Caki2 (cell line): ENCODE measurements at places on chromosomes 3 and 15.
A peak's percentile ranks its signal among the peaks of the same experiment; 100 is the strongest.

DNA sequence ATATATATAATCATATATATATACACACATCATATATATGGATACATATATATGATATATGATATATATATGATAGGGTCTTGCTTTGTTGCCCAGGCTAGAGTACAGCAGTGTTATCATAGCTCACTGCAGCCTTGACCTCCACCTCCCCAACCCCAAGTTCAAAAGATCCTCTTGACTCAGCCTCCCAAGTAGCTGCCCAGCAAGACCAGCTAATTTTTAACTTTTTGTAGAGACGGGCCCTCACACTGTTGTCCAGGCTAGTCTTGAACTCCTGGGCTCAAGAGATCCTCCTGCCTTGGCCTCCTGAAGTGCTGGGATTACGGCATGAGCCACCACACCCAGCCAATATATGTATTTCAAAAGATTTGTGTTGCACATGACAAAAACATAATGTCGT, 83.0 kb downstream of the TBL1XR1 start:
- no peak for DNase-seq

DNA sequence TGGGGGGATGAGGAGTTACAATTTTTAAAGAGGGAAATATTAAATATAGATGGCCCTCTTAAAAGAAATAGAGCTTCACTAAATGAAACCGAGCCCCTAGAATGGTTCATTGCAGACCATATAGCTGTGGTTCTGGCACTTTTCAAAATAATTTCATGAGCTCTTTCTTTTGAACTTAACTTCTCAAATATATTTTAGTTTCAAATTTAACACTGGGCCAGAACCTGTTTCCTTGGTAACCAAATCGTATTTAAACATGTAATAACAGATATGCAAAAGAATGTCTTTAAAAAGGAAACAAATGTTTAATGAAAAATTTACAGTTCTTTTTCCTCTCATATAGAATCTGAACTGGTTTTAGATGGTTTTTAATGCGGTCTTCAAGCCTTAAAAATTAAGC, 20.1 kb downstream of the ZBTB38 start:
- no peak for DNase-seq

- no peak for DNase-seq
Observed at GRCh38 chr3:27591312-27592210, 107.4 kb upstream of the SLC4A7 start.

DNA sequence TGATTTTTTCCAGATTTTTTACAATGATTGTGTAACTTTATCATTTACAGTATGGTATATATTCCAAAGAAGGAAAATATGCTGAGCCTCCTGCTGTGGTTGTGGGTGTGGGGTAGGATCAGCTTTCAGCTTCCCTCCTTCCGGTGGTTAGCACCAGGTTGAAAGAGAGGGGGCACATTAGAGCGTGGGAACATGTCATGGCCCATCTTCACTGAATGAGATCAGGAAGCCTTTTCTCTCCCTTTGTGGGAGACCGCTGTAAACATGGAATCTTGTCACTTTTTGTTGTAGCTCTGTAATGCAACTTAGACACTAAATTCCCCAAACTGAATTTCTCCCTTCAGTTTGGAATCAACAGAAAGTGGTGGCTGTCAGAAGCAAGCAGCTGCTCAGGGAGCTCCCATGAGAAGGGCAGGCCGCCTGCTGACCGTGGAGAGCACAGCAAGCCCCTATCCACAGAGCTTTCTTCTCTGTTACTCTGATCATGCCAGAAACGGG, 86.7 kb upstream of the LIMD1 start:
- DNase-seq: no peak

DNA sequence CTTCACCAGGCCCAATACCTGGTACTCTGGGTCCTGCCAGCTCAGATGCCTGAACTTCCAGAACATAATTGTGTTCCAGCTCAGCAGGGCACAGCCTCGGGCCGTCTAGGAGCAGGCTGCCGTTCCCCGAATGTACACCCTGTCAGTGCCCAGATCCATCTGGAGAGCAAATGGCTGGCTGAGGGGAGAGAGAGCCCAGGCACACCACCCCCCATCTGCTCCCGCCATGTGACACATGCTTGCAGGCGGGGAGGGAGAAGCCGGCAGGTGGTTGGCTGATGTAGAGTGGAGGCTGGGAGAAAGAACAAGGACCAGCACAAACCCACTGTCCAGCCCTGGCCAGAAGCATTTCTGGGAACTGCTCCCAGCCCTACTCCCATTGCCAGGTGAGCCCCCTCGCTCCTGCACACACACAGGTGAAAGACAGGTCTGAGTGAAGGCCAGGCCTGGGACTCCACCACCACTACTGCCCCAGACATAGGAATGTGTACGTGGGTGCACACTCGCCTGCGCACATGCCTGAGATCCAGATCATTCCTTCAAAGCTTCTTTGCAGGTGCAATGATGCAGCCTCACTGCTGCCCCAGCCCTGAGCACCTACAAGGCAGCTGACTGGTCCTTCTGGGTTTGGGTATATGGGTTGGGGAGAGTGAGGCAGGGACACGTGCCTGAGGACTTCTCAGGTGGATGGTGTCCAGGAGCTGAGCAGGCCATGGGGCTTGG, 53.5 kb downstream of the SEMA5B start:
- DNase-seq: no peak

GRCh38 chr15:48472756-48473155, 141.5 kb downstream of the DUT start:
- no peak for DNase-seq

DNA sequence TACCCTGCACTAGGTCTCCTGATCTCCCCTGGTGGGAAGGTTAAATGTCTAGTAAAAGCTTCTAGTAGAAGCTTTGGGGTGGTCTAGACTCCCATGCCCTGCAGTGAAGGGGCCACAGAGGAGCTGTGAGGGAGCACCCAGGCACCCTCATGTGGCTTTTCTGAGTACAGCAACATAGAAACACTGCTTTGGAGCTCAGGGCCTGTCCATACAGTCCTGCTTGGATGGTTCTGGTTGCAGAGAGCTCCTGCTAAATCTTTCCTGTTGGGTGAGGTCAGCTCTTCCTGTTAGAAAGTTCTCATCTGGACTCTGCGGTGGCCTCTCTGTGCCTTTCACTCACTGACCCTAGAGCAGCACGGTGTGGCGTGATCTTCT, 47.8 kb downstream of the GPD1L start:
- DNase-seq: no peak

DNA sequence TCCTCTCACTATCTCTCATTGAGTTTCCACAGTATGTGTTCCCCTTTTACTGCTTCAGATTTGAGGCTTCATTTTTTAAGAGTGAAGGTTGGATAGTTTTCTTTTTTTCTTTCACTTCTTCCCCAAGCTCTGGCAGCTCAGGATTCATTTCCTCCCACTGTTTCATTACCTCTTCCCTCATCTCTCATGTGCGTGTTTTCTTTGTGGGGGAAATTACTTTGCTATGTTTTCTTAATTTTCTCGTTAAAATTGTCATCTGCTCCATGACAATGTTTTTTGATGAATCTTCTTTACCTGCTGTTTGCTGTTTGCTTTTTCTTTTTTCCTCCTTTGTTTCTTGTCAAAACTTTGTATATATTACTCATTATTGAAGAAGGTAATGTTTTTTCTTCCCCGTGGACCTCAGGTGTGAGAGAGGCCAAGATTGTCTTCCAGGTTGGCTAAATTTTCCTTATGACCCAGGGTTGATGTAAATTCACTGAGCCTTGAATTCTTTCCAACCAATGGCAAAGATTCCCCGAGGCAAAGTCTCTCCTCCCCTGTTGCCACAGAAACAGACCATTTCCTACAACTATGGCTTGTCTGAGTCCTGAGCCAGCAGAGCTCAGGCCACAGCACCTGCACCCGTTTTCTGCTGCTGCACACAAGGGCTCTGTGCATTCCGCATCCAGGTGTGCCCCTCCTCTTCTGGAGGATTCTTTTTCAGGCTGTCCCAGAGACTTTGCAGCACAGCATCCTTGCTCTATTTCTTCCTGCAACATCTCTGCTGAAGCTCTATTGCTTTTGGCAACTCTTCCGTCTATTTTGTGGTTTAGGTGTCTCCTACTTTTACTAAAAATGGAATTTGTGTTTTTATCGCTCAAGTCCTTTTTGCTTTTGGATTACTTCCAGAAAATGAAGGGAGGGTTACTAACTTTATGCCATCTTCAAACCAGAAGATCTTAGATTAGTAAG, 66.1 kb downstream of the NOX5 start:
- DNase-seq: peak; percentile 86

- no peak for DNase-seq
Observed at GRCh38 chr3:103617961-103618360, 1183.1 kb downstream of the ZPLD1 start.

DNA sequence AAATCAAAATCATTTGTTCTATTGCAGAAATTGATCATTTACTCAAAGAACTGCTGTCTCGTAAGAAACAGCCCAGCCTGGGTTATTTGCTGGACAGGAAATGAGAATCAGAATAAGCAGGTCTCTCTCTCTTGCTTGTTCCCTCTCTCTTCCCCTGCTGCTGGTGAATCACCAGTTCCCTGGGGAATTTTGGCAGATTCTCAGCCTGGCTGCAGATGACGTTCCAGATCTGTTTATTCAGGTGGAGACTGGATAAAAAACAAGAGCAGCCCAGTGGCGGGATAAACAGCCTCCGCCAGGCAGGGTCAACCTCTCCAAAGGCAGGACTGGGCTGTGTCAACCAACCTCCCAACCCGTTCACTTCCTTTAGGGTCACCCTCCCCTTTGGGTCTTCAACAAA, 72.1 kb downstream of the LRIG1 start:
- peak; percentile 65 for DNase-seq

DNA sequence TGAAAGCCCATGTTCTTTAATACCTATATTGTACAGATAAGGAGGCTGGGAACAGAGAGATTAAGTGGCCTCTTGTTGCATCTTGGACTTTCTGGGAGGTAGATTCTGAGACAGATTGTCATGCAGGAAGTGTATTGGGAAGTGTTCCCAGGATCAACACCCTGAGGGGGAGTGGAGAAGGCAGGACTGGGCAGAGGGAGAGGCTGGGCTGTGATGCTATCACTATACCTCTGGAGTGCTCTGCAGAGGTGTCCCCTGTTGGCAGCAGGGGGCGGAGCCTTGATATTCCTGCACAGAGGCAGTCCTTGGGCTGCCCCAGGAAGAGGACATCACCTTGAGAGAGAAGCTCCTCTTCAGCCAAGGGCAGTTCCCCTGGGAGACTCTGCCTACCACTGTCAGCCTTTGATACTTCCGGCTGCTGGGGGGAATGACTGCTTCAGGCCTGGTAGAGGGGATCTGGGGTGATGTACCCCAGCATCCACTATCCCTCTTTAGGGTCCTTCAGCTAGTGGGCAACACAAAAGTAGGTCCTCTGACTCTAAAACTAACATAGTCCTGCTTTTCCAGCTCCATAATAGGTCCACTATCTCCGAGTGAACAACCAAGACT, 97.4 kb upstream of the RNU6-1 start:
- no peak for DNase-seq

DNA sequence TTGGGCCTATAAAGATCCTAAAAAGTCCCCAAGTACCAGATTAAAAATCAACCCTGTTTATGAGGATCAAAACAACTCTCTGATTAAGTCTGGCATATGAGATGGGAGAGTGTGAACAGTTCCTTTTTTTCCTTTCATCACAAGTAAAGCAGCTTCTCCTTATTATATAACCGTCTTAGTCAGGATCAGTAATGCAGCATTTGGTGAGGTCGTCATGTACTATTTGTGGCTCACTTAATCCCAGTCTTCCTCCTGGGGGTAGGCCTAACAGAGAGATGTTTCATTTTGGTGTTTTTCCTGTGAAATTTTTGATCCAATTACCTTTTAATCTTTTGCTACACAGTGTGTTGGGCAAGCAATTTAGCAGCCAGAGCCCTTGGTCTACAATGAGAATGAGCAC, 333.1 kb upstream of the KCNMB2 start:
- no peak for DNase-seq

DNA sequence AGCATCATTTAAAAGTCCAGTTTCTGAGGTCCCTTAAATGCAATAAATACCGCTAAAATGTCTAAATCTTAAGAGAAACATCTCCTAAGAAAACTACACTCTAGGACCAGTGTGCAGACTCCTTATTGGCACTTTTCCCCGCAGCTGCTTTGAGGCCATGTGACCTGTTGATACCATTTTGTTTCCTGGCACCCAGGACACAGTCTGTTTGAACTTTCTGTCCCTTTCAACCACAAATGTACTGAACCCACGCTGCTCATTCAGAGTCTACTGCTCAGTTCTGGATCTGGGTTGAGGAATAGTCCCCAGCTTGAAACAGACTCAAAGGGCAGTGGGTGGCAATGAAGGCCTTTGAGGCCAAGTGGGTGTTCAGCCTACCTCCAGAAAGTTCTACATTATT, 17.1 kb downstream of the LDHAL6B start:
- no peak for DNase-seq

DNA sequence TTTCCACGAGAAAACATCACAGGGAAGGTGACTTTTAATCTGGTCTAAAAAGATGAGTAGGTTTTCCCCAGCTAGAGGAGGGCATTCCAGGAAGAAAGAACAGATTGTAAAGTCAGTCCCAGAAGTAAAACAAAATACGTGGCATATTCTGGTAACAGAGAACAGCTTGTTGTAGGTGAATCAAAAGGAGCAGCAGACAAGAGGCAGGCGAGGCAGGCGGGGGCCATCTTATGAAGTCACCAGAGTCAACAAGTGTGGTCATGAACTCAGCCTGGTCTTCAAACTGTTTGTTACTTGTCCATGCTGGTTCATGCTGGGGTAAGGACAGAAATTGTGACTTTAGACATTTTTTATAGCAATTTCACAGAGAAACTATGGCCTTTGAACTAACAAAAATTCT, 4.0 kb upstream of the POPDC2 start:
- no peak for DNase-seq

DNA sequence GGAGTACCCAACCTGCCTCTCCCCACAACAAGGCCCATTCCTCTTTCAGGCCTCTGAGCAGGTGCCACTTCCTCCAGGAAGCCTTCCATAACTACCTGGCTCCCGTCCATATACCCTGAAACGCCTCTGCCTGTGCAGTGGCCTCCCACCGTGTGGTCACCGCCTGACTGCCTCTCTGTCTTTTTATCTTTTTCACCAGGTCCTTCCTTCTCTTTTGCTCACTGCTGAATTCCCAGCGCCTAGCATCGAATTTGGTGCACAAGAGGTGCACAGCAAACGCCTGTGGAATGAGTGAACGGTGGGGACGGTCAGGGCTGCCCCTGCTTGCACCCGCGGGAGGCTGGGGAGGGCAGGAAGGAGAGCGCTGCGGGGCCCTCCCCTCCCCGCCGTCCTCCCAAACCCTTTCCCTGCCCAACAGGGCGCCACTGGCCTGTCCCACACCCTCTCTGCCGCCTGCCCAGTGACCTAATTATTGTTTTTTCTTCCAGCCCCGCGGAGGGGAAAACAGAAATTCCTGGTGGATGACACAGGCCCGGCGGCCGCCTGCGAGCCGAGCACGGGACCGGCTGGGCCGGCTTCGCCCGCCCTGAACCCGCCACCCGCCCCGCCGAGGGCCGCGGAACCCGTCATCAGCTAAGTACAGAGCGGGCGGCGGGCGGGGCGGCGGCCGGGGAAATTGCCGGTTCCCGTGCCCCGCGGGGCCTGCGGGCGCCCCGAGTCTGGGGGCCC, 140.1 kb downstream of the SMAD6 start:
- peak; percentile 96 for DNase-seq

DNA sequence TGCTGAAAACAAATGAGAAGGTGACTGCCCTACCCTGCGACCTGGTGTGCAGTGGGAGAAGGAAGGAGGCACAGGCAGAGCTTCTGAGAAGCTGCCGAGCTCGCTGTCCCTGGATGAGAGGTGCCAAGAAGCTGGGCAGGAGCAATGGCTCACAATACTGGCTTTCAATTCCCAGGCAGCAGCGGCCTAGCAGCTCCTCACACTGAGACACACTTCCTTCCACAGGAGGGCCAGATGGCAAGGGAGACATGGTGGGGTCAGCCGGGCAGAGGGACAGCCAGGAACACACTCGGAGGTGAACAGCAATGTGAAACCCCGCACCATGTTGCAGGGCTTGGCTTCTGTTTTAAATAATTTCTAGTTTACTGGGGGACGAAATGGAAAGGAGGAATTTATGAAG, 314.6 kb downstream of the EPHB1 start:
- DNase-seq: no peak

- no peak for DNase-seq
Observed at GRCh38 chr3:79351699-79352098, 416.1 kb downstream of the ROBO1 start.
